SIG-M5 (cell line): ENCODE measurements at places on chromosomes 12 and 14.

DNA sequence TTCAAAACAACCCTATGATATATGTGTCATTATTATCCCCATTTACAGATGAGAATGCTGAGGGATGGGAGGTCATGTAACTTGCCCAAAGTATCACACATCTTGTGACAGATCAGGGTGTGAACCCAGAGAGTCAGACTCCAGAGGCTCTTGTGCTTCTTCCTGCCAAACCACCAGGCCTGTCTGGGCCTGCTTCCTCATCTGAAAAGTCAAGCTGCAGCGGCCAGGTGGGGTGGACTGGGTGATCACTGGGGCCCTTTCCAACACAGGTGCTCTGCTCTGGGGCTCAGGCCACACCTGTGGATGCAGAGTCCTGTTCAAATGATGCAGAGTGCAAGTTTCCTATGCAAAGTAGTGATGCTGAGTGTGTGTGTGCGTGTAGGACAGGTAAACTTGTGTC is 26.7 kb downstream of the TSPAN11 start:
- no peak for DNase-seq

GRCh38 chr12:88472775-88473174 is 107.5 kb downstream of the KITLG start:
- DNase-seq, result no peak

DNA sequence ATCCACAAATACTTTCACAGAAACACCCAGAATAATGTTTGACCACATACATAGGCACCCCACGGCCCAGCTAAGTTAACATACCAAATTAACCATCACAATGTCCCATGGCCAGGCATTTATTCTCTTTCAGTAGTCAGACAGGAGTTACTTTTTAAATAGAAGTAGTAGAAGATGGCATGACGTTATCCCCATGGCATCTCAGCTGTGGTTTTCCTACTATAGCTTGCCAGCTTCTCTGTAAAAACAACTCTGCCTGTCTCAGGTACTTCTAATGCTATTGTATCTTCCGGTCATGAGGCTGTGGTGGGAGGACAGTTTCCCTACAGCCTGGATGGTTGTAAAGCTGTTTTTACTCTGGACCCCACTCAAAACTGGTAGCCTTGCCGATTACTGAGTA is 19.3 kb downstream of the CTSG start:
- DNase-seq, result no peak

DNA sequence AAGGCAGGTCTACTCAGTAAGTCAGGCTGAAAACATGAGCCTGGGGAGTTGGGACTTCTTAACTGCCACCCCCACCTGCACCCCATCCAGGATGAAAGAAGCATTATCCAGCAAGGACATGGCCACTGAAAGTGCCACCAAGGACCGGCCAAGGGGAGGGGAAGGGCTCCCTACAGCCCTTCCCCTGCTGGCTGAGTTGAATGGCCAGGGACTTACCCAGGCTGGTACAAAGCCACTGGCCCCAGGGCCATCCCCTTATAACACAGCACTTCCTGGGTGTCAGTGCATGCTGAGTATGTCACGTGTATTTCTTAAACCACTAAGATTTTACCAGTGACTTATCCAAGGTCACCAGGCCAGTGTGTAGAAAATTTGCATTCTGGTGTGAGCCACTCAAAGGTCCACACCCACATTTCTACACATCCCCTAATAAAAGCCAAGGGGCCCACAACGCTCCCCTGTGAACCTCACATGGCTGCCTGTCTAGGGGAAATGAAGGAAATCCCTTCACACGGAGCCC is 29.3 kb upstream of the ZFP36L1 start:
- DNase-seq, result no peak

GRCh38 chr12:127381043-127381668 is 885.8 kb upstream of the TMEM132C start:
- DNase-seq, result no peak

- no peak for DNase-seq
These were observed 272.1 kb downstream of the LRIG3 start for GRCh38 chr12:58648176-58648575.

- no peak for DNase-seq
These were observed 9.8 kb downstream of the BCL11B start for GRCh38 chr14:99261912-99262787.

DNA sequence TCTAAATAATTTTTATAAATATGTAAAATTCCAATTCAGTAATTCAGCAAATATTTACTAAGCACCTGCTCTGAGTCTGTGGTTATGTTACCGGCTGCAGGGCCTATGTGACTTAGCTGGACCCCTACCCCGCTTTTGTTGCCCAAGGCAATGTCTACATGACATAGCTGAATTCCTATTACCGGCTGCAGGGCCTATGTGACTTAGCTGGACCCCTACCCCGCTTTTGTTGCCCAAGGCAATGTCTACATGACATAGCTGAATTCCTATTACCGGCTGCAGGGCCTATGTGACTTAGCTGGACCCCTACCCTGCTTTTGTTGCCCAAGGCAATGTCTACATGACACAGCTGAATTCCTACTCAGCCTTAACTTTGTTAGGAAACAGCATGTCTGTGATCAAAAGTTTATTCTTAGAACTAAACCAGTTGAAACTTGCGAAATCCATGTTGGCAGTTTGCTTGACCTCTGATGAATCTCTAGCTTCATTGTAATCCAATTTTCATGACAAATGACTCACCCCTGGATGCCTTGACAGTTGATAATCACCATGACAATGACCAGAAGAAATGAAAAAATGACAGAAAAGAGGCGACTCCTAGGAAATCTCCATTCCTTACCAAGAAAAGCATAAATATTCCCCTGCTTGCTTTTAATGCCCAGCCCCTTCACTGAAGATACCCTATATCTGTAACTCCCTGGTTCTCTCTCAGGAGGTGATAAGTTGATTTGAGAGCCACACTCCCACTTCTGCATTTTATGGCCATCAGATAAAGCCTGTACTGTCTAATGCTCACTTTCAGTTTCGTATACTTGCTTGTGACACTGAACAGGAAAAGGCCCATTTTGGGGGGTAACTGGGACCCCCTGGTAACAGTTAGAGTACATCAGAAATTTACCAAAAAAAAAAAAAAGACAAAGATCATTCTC is 148.4 kb upstream of the SYT10 start:
- peak; percentile 74 for DNase-seq
